ENCODE measurements at places on chromosomes 4 and X.

DNA sequence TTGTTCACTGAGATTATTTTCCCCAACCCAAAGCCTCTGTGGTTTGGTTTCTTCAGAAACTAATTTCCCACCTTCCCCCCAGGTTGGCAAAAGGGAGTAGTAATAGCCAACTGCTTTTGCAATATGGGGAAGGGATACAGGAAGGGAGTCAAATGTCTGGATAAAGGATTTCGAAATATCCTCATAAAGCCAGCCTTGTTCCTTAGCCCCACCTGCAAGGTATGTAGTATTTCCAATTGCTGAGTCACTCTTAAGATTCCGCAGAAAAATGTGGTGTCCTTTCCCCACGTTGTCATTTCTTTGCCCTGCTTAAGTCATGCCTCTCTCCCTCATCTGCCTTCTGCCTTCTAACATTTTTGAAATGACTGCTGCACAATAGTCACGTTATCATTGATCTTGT lies 138.8 kb upstream of the DCAF8L1 start:
- DNase-seq, result no peak

- DNase-seq, result no peak
These were observed 198.7 kb downstream of the TMA16 start for GRCh38 chr4:163693211-163693610.

- DNase-seq, result no peak
These were observed 50.5 kb downstream of the VEGFC start for GRCh38 chr4:176742211-176742610.

DNA sequence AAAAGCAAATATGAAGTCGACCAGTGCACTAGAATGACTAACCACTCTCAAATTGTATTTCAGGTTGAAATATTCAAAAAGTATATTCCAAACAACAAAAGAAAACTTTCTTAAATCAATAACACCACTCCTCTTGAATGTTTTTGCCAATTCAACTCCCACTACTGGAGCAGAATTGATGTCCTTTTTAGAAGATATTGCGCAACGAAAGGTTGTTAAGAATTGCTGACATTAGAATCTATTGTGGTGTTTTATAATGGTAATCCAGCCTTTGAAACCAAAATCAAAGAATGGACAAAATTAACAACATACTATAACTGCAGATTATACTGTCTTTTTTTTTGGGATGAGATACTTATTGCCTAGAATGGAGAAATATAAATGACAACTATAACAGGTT lies 331.3 kb downstream of the GRXCR1 start:
- DNase-seq, result no peak

- DNase-seq, result no peak
These were observed 8.0 kb upstream of the DHRSX start for GRCh38 chrX:2508648-2509335.

DNA sequence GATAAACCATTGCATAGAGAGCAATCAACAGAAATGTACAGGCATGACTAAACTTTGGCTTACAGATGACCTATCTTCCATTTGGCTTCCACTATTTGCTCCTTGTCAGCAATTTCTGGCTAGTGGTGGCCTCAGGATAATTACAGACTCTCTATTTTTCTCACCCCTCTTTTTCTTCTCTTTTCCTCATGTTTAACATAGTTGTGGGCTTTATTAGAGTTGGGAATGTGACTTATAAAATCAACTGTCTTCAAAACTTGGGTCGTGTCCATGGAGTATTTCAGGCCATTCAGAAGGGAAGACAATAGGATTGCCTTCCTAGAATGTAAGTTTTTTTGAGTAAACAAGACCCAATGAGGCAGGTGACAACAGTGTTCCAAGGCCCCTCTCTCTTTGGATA lies 236.2 kb downstream of the FRAS1 start:
- peak; percentile 94 for DNase-seq

DNA sequence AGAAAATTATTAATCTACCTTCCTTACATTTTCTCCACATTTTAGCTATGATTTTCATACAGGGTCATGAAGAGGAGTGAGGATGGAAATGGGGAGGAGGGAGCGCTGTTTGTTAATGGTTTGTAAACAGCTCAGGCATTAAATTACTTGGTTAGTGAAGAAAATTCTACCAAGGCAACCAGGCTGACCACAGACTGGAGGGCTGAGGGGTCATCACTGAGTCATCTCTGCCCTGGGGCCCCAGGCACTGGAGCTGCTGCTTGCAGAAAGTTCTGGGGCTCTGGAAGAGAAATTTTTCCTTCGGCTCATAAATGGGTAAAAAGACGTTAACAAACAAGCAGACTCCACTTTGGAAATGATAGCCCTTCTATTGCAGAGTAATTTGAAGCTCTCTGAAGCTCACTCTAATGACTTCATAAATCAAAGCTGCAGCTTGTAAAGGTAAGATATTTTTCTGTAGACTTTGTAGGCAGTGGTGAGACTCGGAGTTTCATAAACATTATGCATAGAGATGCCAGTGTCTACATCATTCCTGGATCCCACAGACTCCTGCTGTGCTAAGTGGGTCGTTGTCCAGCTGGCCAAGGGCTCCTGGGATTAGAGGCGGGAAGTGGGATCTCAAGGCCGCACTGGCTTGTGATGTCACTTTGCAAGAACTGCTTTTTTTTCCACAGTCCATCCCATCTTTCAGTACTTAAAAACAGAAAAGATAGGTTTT lies 159.6 kb downstream of the PTTG2 start:
- DNase-seq, result peak; percentile 51

DNA sequence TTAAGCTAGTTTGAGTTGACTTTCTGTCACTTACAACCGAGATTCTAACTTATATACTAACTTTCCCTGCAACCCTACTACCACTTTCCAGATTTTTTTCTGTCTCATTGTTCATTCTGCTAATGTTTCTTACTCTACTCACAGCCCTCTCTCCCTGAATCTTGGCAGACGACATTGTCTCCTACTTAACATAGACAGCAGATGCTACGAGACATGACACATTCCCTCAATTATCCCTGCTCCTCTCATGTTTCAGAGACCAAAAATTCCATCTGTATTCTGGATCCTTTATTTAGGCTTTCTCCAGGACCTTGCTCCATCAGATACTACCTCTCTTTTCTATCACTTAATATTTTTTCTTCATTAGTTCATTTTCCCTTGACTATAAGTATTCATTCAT lies 379.1 kb upstream of the TEX13C start:
- no peak for DNase-seq

DNA sequence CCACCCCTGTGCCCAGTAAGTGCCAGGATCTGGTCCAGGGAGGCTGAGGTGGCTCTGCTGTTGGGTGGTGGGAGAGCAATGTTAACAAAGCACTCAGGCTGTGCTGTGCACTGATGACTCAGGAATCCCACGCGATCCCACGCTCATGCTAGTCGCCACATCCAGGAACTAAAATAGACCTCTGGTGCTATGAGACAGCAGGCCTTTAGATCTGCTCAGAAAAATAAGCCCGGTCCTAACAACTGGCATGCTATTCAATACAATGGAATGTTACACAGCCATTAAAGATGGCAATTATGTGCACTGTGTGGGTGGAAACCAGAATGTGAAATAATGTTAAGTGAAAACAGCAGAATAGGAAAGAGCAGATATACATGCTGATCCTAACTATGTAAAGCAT lies 26.0 kb downstream of the ARL13A start:
- peak; percentile 61 for DNase-seq

DNA sequence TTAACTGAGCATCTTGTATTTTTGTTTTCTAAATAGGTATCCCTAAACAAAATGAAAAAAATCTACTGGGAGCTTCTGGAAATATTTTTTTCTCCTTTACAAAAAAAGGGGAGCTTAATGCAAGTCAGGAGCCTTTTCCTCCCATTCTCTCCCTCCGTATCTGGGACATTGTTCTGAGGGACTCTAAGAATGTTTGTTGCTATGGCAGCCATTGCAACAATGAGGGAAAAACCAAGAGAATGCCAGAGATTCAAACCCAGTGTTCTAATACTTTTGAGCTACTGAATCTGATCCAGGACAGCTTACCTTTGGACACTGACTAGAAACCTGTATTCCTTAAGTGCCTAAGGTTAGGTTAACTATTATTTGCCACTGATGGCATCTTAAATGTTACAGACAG lies 485.7 kb upstream of the HS3ST1 start:
- DNase-seq, result no peak

DNA sequence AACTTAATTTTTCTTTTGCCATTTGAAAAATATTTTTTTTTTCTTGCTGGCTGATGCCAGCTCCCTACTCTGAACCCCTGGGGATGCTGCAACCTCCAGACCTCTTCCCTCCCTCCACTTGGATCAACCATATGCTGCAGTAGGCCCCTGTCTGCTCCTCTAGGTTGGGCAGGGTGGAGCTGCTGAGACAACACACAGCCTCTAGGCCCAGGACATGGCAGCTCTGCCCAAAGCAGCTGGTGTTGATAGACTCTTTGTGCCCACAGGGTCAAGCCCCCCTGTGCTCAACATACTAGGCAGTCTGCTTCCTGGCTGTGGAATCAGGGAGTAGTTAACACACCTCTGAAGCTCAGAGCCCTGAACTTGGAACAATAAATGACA lies 19.9 kb upstream of the CLNK start:
- DNase-seq, result peak; percentile 29

- DNase-seq, result no peak
These were observed 80.3 kb downstream of the BANK1 start for GRCh38 chr4:101870874-101871273.

DNA sequence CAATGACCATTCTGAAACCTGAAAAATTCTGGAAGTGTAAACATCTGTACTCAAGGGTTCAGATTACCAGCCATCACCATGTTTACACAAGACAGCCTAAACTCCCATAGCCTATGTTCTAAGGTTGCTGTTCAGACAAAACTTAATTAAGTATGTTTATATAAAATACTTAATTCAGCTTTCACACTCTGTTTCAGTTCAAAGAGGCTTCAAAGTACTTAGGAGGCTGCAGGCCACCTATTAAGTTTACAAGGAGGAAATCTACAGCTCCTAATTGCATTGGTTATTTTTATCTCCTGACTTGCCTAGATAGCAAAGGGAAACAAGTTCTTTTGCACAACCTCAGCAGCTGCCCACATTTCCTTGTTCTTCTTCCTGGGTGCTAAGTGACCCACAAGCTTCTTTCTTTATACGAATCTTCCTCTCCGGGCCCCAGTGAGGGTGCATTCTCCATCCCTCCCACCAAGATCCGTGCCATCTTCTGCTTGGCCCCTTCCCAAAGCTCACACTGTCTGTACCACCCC lies 2.0 kb downstream of the GAK start:
- no peak for DNase-seq

DNA sequence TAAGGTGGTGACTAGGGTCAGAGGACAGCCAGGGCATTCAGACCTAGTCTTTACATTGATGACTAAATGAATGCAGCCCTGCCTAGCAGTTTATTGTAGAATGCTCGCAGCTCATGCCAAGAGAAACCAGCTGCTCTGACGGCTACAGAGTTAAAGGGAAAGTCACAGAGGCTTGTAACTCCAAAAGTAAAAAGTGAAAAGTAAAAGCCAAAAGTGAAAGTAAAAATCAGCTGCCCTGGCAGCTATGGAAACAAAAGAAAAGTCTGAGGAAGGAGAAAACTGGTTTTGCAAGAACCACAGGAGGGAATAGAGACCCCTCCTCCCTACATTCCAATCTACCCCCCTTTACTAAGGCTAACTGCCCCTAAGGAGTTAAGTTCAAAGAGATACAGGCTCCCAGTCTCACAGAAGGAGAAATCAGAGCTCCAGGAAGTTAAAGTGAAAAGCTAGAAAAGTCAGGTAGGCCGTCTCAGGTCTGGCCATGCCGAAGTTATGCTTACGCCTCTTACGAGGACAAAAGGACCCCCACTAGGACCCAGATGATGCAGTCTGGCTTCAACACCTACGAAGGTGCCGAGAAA lies 6.0 kb downstream of the GAGE10 start:
- DNase-seq, result peak; percentile 30

- no peak for DNase-seq
These were observed 15.8 kb upstream of the UXT start for GRCh38 chrX:47674776-47675175.

GRCh38 chr4:139844459-139845036 lies 178.9 kb downstream of the MGST2 start:
- DNase-seq, result no peak

DNA sequence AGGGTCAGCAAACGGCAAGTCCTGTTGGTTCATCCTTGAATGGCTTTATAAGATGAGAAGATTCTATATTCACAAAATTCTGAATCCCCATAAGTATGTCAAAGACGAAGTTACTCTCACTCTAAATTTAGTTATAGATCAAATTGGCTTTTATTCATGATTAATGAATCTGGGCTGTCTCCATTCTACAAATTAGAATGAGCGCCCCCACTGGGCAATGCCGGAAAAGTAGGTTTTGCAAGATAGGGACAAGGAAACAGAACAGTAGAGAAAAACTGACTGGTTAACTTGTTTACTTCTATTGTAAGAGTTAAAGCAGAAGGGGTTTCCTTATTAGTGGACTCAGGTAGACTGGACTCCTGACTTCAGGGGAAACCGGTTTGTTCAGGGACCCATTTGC lies 100.3 kb downstream of the F11 start:
- no peak for DNase-seq

DNA sequence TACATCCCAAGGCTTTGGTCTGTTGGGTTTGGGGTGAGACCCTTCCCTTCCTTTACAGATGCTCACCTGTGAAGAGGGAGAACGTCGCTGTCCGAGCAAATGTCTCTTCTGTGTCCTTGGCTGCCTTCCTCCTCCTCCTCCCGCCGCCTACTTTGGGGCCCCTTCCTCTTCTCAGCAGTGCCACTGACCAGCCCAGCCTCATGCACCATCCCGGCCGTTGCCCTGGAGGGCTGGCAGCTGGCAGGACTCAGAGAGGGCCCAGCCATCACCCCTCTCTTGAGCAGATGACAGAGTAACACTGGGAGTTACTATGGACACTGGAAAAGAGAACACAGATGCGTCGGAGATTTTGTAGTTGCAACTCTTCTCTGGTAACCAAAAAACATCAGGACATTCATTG lies 68.2 kb downstream of the TRMT44 start:
- no peak for DNase-seq

DNA sequence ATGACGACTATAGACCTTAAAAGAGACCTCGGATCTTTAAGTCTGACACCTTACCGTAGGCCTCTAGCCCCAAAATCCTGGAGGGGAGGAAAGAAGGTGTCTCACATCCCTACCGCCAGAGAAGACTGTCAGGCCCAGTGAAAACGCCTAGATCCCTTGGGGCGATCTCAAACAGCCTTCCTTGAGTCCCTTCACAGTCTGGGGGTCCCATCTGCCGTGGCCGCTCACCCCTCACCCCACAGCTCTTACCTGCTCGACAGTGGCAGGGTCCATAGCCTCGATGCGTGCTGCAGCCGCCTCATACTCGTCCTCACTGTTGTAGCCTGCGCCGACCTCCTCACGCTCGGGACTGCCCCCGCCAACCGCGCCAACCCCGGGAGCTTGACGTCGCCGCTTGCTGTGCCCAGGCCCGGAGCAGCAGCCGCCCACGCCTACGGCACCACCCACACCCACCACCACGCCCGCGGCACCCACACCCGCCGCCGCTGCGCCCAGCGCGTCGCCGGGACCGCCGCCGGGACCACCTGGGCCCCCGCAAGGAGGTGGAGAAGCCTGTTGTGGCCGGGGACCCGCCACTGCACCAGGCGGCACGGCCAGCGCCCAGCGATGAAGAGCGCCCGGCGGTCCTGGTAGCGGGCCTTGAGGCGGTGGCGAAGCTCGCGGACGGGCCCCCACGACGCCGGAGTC lies 536 bp downstream of the OTUD5 start:
- no peak for DNase-seq
